ENCODE measurements at places on chromosomes 5 and 9. TPM values are rescaled to one million over a fixed set of nuclear protein-coding genes. Genes with fewer than 3 reads are reported as not detected.

UBE2D2 gene
- total RNA-seq = 61.2 TPM

IL4 gene
- not detected for total RNA-seq

EFNA5 gene
- 5.8 TPM for total RNA-seq

IRX1 gene
- not detected for total RNA-seq

RNF180 gene
- total RNA-seq = 2.0 TPM
